ENCODE measurements at places on chromosomes 12 and 14. TPM values are rescaled to one million over a fixed set of nuclear protein-coding genes. Genes with fewer than 3 reads are reported as not detected.

The TRPV4 gene
- total RNA-seq, result 0.26 TPM

The SLC25A47 gene
- total RNA-seq, result not detected

The CCDC197 gene
- total RNA-seq, result not detected

The ACSS3 gene
- total RNA-seq, result 46.1 TPM

The APOLD1 gene
- total RNA-seq, result 2.7 TPM

The ACSM4 gene
- total RNA-seq, result not detected

The CACNA1C gene
- 3.7 TPM for total RNA-seq

The FOS gene
- total RNA-seq, result 337 TPM

The KLRD1 gene
- 0.33 TPM for total RNA-seq

The LTBR gene
- 92.6 TPM for total RNA-seq

The GRIP1 gene
- 3.9 TPM for total RNA-seq

The DDN gene
- not detected for total RNA-seq

The CIROP gene
- not detected for total RNA-seq

The ADAM20 gene
- 0.92 TPM for total RNA-seq

The RND1 gene
- total RNA-seq, result 0.38 TPM

The NTS gene
- not detected for total RNA-seq

The GPR162 gene
- total RNA-seq, result 3.9 TPM

The FAM222A gene
- total RNA-seq, result 22.0 TPM

The KCNC2 gene
- not detected for total RNA-seq

The PLEKHH1 gene
- total RNA-seq, result 2.8 TPM

The ZBTB42 gene
- total RNA-seq, result 6.5 TPM

The KLRC1 gene
- total RNA-seq, result 0.30 TPM

The KRT84 gene
- total RNA-seq, result not detected

The EPYC gene
- total RNA-seq, result 0.24 TPM

The TAS2R46 gene
- 1.7 TPM for total RNA-seq

The MYF5 gene
- total RNA-seq, result not detected

The GPR84 gene
- total RNA-seq, result 0.18 TPM

The NGB gene
- not detected for total RNA-seq

The DHRS4L2 gene
- 17.4 TPM for total RNA-seq

The WSCD2 gene
- total RNA-seq, result 0.11 TPM

The PMCH gene
- total RNA-seq, result not detected

The BATF gene
- total RNA-seq, result 0.59 TPM

The CCDC177 gene
- not detected for total RNA-seq

The KRT4 gene
- 0.17 TPM for total RNA-seq

All from ovary (tissue), 10 donors.